ENCODE measurements at places on chromosomes 16 and 17.

DNA sequence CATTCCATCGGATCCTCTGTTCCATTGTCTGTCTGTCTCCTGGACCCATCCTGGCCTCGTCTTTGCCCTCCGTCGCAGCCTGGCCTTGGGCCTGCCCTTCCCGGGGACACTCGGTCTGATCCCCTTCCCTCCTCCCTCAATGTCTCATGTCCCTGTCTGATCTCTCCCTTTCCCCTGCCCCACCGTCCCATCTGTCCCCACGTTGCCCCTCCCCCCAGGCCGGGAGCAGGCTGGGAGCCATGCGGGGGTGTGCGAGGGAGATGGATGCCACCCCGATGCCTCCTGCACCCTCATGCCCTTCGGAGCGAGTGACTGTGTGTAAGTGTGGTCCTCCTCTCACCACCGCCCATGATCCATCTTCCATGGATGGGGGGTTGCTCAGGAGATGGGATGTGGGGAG lies 5.3 kb upstream of the ATP2A1 start:
- DNase-seq: no peak

DNA sequence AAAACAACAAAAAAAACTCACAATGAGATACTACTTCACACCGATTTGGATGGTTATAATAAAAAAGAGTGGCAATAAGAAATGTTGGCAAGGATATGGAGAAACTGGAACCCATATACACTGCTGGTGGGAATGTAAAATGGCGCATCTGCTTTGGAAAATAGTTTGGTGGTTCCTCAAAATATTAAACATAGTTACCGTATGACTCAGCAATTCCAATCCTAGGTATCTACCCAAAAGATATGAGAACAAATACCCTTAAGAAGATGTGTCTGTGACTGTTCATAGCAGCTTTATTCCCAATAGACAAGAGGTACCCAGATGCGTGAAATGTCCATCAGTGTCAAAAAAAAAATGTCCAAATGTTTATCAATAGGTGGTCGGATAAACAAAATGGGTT lies 7.2 kb downstream of the CPPED1 start:
- DNase-seq: no peak

DNA sequence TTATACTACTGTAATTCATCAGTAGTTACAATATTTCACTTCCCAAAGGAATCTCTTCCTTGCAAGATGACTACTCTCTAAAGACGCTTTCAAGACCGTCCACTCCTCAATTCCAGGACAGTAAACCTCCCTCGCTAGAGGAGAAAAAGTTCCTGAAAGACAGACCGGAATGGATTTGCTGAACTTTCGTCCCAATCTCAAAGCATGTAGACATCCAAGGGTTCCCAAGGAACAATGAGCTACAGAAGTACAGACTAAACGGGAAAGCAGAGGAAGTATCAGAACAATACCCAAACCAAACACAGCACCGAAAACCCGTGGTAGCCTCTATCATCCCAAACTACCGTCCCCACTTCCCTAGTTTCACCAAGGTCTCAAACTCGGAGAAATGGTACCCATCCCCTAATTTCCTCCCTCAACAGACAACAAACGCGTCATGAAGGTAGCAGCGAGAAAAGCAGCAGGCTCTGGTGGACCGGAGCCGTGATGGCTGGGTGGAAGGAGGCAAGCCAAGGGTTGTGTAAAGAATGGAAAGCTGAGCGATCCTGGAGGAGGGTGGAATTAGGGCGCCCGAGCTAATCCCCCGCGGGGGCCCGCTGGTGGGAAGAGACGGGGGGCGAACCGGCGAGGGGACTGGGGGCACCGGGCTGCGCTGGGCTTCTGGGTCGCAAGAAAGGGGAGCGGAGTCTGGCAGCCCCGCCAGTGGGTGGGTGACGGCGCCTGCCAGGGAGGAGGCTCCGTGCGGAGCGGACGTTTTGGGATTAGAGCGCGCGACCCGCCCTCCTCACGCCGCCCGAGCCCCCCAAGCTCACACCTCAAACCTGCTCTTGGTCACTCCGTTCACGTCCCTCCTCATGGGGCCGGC lies 647 bp downstream of the FBXL20 start:
- no peak for DNase-seq

DNA sequence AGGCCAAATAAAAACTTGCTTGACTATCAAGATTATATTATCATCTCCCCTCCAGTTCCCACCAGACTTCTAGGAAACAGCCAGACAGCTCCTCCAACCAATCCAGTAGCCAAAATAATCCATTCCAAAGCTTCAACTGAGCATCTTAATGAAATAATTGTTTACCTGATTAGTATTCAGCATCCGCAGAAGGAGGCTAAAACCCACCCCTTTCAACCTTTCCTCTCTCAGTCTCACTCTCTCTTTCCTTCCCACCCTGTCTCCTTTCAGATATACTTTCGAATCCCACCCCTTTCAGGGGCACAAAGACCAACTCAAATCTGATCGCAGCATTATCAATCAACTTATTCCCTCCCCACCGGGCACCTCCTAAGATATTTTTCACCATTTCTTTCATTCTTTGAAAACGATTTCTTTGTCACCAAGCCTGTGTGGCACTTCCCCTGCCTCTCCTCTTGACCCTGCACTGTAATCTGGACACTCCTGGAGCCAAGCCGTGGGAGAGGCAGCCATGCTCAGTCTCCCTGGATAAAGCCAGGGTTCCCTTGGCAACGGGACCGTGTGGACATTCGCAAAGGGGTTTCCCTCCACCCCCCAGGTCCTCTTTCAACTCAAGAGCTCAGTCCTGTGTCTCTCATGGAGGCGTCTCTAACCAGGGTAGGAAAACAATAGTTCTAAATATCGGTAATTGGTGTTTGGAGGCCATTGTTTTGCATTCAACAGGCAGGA lies at the start of gene ANKFN1:
ANKFN1 (plus strand) TSS at position 602 of the 729 bp plus-strand sequence. CDS start 59,193 bp downstream, outside the sequence.
- no peak for DNase-seq

- DNase-seq: no peak
Observed at GRCh38 chr17:8859804-8860430, 7.6 kb downstream of the PIK3R6 start.

DNA sequence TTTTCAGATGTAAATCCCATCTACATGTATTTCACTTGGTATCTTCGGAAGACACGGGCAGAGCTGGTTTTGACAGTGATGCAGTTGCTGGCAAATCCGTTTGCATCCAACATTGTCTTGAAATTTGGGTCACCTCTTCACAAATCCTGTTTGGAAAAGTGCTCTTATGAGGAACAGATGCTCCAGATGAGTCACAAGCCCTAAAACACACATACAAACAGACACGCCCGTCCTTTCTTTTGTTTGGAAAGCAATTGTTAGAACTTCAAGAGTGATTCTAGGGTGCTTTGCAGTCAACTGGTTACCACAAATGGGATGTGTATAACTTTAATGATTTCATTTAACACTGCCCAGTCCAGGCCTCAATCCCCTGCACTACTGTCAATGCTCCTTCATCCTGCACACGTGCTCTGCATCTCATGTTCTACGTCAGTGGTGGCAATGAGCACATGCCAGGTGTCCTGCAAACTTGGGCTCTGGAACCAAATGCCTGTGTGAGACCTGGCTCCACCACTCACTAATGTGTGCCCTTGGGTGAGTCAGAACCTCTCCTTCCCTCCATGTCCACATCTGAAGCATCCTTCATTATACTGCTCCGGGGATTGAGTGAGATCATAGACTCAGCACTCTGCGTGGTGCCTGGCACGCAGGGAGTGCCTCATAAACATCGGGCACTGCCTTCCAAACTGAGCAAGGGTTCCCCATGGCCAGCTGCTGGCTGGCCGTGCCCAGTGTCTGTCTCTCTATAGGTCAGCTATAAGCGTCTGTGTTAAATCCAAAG lies 19.3 kb upstream of the FOXF1 start:
- DNase-seq: no peak

Measured in effector CD8-positive, alpha-beta T cell (primary cell).